ENCODE measurements at places on chromosomes 2 and 18.

DNA sequence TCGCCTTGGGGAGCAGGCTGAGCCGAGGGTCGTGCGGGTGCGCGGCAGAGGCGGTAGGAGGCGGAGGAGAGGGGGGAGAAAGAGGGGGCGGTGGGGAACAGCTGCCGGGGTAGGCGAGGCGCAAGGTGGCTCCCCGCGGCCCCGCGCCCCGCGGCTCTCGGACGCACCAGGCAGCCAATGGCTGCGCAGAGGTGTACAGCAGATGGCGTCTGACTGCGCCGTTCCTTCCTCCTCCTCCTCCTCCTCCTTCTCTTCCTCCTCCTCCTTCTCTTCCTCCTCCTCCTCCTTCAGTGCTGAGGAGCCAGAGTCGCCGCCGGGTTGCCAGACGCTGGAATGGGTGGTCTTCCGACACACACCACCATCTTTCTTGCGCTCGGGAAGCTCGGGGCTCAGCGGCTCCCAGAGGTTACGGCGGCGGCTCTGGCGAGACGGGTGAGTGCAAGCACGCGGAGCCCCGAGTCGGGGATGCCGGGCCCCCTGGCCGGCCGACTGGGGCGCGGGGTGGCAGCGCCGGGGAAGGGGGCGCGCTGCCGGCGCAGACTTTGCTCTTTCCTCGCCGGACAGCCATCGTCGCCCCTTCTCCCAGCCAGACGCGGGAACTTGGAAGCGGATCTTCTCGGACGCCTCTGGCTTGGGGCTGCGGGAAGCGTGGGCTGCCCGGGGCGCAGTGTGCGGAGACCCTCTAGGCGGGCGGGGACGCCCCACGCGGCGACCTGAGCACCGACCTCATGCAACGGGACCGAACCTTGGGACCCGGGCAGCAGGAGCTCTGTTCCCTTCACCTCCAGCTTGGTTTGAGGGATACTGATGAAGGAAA is at the start of gene THSD7B:
TSS of gene THSD7B (plus strand) at position 290 of the 817 bp plus-strand sequence. CDS start 116,634 bp downstream, outside the sequence.
- DNase-seq, result peak; percentile 11

DNA sequence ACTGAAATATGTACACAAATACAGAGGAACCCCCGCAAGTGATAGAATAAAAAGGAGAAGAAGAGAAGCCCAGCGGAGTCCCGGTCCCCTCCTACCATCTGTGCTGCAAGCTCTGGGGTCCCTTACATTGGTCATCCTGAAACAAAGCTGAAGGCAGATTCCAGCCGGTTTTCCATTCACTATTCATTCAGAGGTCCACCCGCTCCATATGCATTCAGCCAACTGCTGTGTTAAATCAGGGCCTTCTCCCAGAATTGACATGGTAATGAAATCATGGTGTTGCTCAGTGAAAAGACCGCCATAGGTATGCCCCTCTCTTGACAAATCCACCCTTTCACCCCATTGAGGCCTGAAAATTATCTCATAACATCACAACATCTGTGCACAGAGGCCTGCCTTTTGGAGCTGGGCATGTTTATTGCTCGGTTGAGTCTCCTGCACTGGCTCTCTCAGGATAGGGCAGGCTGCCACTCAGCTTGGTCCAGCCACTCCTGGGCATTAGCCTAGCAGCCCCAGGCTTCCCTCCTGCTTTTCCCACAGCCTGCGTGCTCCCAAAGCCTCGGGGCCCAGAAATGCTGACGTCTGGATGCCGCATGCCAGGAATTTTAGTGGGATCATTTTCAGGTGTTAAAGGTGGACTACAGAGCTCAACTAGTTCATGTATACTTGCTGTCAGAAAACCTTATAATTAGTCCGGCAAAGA is 39.3 kb upstream of the ID2 start:
- DNase-seq, result no peak

GRCh38 chr18:75041586-75041985 is 167.4 kb downstream of the PTGR3 start:
- no peak for DNase-seq

DNA sequence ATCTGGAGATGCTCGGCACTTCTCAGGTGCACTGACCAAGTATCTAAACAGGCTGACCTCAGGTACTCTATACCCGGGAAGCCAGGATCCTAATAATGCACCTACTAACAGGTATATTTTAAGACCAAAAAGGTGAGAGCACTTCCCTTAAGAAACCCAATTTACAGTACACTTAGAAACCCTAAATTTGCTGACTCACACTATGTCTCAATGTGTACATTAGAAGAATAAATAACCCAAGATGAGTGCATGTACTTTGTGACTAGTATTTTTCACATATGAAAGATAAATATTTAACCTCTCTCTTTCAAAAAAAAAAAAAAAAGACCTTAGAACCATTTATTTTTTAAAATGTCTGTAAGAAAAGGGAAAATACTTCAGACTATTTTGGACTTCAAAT is 118.8 kb downstream of the ZNF516 start:
- DNase-seq, result no peak

DNA sequence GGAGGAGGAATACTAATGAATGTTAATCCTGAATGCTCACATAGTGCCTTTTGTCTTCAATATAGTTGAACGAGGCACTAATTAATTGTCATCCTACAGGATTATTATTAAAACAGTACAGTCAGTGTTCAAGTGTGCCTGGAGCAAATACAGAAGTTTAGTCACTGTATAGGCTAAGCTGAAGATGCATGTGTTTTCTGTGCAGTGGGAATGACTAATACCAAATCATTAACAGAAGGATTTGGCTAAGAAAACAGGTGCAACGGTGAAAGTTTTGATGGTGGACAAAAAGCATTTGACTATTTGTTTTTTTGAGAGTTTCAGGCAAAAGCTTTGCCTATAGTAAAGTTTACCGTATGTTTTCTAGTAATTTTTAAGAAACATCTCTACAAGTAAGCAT is 62.8 kb downstream of the DCC start:
- DNase-seq, result no peak

GRCh38 chr2:130870161-130870485 is 33.4 kb downstream of the ARHGEF4 start:
- DNase-seq, result no peak

- no peak for DNase-seq
Observed at GRCh38 chr2:105057005-105057404, 19.1 kb downstream of the MRPS9 start.

GRCh38 chr2:216536734-216537210 is 38.1 kb downstream of the RPL37A start:
- DNase-seq, result no peak

DNA sequence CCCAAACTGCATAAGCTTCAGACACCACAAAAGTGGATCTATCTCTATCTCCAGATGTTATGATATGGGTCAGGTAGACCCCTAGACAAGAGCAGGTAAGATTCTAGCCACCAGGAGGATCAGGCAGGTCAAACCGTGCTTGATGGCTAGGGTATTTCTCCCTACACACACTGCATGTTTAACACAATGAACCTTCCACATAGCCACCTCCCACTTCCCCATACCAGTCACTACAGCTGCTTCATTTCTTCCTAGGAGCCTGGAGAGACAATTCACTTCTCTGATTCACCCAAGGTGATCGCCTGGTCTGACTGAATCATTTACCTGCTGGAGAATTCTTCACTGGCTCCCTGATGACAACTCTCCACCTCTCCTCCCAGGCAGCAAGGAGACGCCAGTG is 66.0 kb upstream of the MYCN start:
- no peak for DNase-seq

DNA sequence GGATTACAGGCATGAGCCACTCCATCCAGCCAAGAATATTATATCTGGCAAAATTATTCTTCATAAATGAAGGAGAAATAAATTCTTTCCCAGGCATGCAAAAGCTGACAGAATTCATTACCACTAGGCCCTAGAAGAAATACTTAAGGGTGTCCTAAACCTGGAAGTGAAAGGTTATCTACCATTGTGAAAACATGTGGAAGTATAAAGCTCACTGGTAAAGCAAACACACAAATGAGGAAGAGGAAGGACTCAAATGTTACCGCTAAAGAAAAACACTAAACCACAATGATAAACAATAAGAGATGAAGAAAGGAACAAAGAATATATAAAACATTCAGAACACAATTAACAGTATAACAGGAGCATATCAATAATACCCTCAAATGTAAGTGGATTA is 171.8 kb downstream of the CAMKMT start:
- no peak for DNase-seq

- DNase-seq, result no peak
Observed at GRCh38 chr18:22912835-22913234, 20.3 kb upstream of the RBBP8 start.

DNA sequence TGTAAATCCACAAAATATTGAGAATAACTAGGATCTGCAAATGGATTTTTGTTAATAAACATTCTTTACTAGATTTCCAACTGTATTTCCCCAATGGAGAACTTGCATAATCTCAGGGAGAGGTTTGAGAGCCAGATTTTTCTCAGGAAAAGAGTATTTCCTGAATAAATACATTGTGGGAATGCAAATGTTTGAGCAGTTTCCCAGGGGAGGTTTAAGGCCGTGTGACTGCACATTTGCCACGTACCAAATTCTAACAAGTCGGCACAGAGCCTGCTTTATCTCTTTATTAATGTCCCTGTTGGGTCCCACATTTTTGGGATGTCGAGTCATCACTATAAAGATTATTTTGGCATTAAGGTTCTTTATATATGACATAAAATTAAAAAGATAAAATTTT is 27.0 kb downstream of the TFPI start:
- DNase-seq, result no peak

DNA sequence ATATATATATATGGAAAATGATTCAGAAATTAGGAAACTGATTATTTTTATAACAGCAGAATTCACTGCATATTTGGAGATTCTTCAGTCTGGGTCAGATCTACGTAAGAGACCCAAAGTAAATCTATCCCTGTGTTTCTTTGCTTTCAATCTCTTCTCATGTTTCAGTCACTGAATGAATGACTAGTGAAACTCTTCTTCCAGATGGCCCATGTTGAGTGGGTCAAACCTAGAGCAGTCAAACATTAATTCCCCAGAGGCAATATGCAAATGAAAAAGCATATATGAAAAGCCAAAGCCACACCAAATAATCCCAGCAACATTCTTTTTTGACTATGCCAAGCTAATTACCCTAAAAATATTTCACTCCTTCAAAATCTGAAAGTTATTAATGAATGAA is 317.3 kb downstream of the RBM43 start:
- no peak for DNase-seq

Data from GM12892 (cell line).